ENCODE measurements at places on chromosomes 16 and 17.

GRCh38 chr17:58308173-58308984, 20.2 kb downstream of the TSPOAP1 start:
- DNase-seq: peak; percentile 30

GRCh38 chr17:49862781-49863331, 15.0 kb upstream of the TAC4 start:
- DNase-seq: no peak

- no peak for DNase-seq
Measured at GRCh38 chr17:10549096-10549842, at the start of gene MYH2. MYH2 (minus strand) TSS chr17:10549658; CDS start chr17:10547920, 1,738 bp downstream.

- DNase-seq: no peak
Measured at GRCh38 chr16:84086341-84086740, 30.4 kb downstream of the MBTPS1 start.

GRCh38 chr16:27236635-27237218, 31.8 kb downstream of the NSMCE1 start:
- DNase-seq: no peak

DNA sequence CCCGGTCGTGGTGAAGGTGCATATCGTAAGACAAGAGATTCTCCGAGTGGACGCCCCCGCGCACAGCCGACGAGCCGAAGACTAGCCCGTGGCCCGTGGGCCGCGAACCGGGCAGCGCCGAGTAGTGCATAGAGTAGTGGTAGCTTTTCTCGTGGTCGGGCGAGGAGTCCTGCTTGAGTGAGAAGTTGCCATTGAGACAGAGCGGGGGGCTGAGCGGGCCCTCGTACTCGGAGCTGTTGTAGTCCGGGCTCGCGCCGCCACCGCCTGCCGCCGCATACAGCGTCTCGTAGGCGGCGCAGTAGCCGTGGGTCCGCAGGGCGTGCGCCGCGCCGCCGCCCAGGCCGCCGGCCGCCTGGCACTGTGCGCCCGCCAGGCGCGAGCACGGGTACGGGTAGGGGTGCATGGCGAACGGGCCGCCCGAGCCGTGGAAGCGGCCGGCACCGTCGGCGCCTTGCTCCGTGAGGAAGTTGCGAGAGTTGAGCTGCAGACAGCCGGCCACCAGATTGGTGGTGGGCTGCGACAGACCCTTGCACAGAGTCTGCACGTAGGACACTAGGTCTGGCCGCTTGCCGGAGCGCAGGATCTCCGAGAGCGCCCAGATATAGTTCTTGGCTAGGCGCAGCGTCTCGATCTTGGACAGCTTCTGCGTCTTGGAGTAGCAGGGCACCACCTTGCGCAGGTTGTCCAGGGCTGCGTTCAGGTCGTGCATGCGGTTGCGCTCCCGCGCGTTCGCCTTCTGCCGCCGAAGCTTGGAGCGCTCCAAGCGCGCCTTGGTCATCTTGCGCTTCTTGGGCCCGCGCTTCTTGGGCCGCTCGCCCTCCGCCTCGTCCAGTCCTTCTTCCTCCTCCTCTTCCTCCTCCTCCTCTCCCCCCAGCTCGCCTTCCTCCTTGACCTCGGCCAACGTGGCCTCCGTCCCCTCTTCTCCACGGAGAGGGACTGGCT, 2.0 kb downstream of the NEUROD2 start:
- DNase-seq: no peak

DNA sequence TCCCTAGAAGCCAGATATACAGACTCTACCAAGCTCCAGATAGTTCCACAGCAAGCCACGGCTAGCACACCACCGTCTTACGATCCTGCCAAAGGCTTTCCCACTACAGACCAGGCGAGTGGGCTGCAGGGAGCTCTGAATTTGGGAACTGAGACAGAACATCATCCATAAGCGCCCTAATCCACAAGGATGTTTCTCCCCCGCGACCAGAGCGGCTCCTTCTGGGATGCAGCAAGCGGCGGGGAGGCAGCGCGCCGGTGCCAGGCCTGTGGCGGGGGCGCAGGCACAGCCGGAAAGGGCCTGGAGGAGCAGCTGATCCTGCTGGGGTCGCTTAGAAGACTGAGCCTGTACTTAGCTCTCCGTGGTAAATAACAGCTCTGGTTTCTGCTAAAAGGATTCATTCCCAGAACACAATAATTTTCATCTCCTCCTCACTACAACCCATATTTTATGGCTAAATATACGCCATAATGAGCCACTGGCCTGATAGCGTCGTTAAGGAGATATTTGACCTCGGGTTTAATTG, 16.2 kb upstream of the FOXF1 start:
- DNase-seq: no peak

DNA sequence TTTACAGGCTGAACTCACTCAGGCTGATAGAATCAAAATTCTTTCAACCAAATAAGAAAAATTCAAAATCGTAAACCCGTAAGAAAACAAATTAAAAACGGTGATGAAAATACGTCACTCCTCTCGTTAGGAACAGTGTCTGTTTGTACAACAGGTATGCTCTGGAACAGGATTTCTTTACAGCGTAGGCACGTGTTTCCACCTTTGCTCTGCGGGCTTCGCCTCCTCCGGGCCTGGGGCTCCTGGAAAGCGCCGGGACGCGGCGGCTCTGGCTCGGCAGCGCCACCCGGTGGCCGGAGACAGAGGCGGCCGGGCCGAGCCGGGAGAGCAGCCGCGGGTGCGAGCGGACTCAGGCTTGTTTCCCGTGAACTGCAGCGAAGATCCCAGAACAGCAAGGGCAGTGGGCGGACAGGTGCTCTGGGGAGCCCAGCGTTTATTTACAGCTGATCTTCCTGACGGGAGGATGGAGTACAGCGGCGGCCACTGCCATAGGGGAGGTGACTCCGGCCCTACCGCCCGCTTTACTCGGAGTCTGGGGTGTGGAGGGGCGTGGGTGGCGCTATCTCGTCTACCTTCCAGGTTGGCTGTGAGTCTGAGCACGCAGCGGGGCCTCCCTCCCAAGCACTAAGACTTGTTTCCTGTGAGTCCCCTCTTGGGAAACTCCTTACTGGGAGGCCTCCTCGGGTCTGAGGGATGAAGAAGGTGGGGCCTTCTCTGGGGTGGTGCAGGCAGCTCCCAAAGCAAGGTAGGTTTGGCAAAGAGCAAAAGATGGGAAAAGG, 40.5 kb upstream of the ATP2A3 start:
- DNase-seq: peak; percentile 54

- DNase-seq: no peak
Measured at GRCh38 chr17:58277107-58277801, 3.5 kb downstream of the MPO start.

DNA sequence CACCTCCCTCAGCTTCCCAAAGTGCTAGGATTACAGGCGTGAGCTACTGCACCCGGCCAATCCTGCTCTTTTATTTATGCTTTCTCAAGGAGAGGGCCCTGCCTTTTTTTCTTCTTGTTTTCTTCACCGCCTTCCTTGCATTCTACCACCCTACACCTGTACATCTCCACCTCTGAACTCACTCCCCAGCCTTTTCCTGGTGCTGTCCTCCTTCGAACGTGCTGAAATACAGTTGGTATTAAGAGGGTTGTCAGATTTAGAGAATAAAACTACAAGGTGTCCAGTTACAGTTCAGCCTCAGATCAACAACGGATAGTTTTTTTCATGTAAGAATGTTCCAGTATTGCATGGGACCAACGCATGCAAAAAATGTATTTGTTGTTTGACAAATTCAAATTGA, 1.7 kb downstream of the PIRT start:
- no peak for DNase-seq

DNA sequence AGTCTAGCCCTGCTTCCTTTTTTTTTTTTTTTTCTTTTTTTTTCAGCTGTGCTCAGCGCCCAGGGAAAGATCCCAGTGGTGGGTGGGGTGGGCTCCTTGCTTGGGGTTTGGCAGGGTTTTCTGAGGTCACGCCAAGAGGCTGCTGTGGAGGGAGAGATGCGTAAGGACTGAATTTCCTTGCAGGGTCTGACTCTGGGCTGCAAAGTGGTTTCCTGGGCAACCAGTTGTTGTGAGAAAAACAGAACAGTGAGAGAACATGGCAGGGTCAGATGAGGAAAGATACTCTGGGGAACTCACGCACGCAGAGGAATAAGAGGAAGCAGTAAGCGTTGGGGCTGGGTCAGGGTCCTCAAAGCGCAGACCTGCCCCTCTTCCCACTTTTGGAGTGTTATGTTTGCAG, 119.5 kb downstream of the IRF8 start:
- DNase-seq: no peak

GRCh38 chr16:19892902-19893301, 8.3 kb upstream of the GPRC5B start:
- DNase-seq: no peak

GRCh38 chr17:51200846-51201245, 34.6 kb downstream of the NME2 start:
- DNase-seq: no peak

- no peak for DNase-seq
Measured at GRCh38 chr16:24635900-24636610, 93.4 kb upstream of the TNRC6A start.

DNA sequence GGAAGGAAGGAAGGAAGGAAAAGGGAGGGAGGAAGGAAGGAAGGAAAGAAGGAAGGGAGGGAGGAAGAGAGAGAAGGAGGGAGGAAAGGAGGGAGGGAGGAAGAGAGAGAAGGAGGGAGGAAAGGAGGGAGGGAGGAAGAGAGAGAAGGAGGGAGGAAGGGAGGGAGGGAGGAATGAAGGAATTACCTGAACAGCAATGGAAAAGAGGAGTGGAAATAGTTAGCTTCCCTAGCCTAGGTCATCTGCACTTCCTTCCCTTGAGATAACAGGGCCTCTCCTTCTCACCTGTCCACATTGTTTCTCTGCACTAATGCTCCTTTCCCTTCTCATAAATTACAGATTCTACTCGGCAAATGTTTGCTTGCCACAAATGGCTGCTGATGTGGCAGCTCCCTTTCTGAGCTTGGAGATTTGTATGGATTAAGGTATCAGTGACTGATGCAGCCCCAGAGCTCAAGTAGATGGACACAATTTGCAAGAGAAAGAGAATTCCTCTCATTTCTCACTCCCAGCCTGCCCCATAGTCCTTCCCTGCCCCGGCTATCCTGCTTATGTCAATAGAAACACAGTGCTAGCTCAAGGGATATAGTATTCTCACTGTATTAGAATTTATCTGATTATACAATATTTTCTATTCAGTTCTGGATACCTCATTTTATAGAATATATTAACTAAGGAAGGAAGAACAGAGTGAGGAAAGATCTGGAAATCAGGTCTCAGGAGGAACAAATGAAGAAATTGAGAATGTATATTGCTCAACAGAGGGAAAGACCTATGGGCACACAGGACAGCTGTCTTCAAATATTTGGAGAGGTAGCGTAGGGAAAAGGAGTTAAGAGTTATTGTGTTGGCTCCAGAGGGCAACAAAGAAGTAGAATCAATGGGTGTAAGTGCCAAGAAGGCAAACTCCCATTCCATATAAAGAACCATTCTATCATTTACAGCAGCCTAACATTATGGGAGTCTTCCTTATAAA, 14.6 kb downstream of the HOXB1 start:
- no peak for DNase-seq

DNA sequence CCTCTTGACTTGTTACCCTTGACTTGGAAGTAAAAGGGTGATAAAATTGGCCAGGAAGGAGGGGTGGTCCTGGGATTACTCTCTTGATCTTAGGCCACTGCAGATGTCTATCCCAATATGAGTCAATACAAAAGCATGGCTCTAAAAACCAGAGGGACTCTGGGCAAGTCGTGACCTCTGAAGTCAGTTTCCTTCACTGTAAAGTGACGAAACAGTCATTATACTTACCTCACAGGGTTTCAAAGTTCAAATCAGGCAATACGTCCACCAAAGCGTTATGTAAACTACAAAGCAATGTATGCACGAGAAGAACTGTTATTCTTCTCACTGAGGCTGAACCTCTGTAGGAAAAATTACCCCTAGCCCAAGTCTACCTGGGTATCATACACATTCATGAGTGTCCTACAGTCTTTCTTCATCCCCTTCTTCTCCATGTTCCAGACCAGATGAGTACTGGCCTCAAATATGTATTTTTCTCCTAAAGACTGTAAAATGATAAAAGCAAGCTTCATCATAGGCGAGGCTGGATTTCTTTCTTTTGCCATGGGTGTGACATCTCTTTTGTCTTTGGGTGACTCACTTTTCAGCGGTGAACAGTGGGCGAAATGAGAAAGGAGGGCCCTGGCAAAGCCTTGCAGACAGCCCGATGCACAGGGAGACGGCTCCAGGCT, 34.5 kb upstream of the CLEC18B start:
- no peak for DNase-seq

- DNase-seq: no peak
Measured at GRCh38 chr16:51313198-51313597, 162.1 kb upstream of the SALL1 start.

- peak; percentile 73 for DNase-seq
Measured at GRCh38 chr16:67883872-67884261, 818 bp upstream of the NRN1L start.

DNA sequence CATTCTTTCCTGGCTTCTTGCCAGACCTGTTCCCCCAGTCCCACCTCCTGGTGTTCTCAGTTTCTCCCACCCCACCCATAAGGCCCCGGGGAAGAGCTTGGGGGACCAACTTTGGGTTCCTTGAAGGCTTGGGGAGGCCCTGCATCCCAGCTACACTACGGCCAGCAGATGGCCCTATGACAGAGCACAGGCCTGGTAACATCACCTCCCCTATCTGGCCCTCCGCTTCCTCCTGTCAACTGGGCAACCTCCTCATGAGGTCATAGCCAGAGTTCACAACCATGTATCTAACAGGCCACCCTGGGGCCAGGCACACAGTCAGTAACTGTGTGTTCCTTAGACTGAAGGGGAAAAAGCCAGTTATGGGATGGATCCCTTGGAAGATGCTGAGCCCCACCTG, 31.4 kb downstream of the MYO15A start:
- DNase-seq: no peak

GRCh38 chr16:57985204-57986181, 14.6 kb upstream of the CNGB1 start:
- no peak for DNase-seq

- no peak for DNase-seq
Measured at GRCh38 chr16:30867747-30868146, 26.1 kb downstream of the BCL7C start.

- DNase-seq: peak; percentile 75
Measured at GRCh38 chr17:81394921-81395599, at the start of gene BAHCC1. BAHCC1 (plus strand) TSS chr17:81395457; CDS start chr17:81399740, 4,283 bp downstream.

DNA sequence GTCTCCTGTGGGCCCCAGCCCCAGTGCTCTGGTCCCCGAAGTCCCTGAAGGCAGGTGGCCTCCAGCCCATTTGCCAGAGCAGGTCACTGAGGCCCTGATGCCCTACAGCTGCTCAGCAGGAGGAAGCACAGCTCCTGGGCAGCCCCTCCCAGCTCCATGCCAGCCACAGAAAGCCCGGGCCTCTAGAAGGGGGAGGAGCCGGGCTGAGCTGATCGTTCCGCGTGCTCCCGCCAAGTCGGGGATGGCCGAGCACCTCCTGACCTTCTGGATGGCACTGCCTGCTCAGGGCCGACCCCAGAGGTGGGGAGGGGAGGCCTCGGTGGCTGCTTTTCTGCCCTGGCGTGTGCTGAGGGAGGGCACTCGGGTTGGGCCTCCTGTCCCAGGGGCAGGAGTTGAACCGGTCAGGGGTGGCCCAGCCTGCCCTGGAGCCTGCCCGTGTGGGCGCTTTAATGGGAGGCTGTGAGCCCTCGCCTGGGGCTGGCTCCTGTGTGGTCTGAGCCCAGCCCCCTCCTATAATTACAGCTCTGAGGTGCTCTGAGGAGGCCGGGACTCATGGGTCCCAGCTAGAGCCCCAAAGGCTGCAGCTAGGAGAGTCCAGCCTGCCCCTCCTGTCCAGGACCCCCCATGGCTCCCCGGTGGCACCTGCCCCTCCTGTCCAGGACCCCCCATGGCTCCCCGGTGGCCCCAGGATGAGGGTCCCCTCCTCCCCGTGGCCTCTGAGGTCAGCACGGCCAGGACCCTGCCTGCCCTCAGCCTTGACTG, 29.7 kb downstream of the ZFPM1 start:
- DNase-seq: no peak

All from activated CD8-positive, alpha-beta memory T cell treated with anti-CD3 and anti-CD28 coated beads, Interleukin-2, amount 10 ng/mL, durations not matched to agents 7 days and 5 days (primary cell).